ENCODE measurements at places on chromosomes 7 and 10. TPM values are rescaled to one million over a fixed set of nuclear protein-coding genes. Genes with fewer than 3 reads are reported as not detected.

- H3K4me3 ChIP-seq, result no peak overlapping the region
- H3K27me3 ChIP-seq, result no peaks in the 10 kb centered on the region
- no peaks in the 10 kb centered on the region for H3K4me1 ChIP-seq
- no peak for DNase-seq
- no peaks in the 10 kb centered on the region for H3K36me3 ChIP-seq
These were observed 165.2 kb upstream of the PPP2R2D start for GRCh38 chr10:131735577-131735976.

DNA sequence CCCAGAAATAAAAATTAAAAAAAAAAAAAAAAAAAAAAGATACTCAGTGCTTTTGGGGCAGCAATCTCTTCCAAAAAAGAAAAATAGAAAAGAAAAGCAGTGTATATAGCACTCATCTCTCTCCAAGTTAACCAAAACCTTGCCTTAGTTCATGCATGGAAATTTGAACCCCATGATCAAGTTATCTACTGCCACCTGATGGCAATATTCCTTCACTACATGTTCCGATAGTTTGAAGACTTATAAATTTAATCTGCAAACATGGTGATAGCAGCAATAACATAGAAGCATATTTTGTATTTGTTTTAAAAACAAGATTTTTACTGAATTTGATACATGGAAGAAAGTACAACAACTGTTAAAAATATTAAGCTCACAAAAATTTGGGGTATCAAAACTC is 48.6 kb upstream of the SLIT1 start:
- H3K27me3 ChIP-seq, result no peaks in the 10 kb centered on the region
- H3K4me3 ChIP-seq, result no peak overlapping the region
- H3K4me1 ChIP-seq, result no peaks in the 10 kb centered on the region
- no peak for DNase-seq

DNA sequence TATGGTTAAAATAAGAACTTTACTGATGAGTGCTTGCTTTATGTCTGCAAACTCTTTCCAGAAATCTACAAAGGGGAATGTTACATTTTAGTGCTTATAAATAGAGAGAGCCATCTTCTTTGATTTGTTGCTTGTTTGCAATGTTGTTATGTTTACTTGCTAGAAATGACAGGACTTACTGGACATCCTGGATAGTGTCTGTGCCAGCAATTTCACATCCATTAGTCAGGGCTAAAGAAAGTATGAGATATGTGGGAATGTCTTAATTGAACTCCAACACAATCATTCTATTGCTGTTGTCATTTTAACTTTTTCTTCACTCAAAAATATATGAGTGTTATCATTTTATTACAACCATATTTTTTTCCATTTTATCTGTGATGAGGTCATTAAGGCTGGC is 453.2 kb downstream of the TNS3 start:
- H3K36me3 ChIP-seq, result no peaks in the 10 kb centered on the region
- no peak for DNase-seq
- H3K27me3 ChIP-seq, result no peaks in the 10 kb centered on the region
- H3K27ac ChIP-seq, result no peak overlapping the region
- no peaks in the 10 kb centered on the region for H3K4me1 ChIP-seq

GRCh38 chr10:108060246-108060645 is 895.7 kb upstream of the SORCS1 start:
- H3K36me3 ChIP-seq, result no peaks in the 10 kb centered on the region
- no peak overlapping the region for H3K4me3 ChIP-seq
- no peak for DNase-seq
- no peaks in the 10 kb centered on the region for H3K4me1 ChIP-seq
- no peak overlapping the region for H3K27ac ChIP-seq

DNA sequence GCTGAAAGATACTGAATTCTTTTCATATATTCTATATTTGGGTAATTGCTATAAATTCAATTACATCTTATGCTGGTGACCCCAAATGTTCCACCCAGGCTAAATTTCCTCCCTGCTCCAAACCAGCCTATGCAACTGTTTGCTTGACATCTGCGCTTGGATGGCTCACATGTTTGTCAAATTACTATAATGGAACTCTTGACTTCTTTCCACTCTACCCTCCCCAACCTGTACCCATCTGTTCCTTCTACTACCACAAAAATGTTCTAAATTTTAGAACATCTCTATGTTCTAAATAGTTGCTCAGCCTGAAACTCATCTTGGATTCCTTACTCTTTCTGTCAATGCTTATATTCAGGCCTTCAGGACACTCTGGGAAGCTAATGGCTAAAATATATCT is 249.9 kb upstream of the SMIM30 start:
- H3K27ac ChIP-seq, result no peak overlapping the region
- DNase-seq, result no peak
- H3K4me1 ChIP-seq, result no peaks in the 10 kb centered on the region
- no peak overlapping the region for H3K4me3 ChIP-seq

GRCh38 chr7:43640679-43641078 is 57.8 kb downstream of the STK17A start:
- DNase-seq, result no peak
- no peaks in the 10 kb centered on the region for H3K27me3 ChIP-seq
- H3K27ac ChIP-seq, result peak overlapping the region; percentile 27
- no peak overlapping the region for H3K4me3 ChIP-seq
- no peaks in the 10 kb centered on the region for H3K36me3 ChIP-seq

GRCh38 chr10:84428711-84429110 is 100.3 kb downstream of the CCSER2 start:
- no peaks in the 10 kb centered on the region for H3K27me3 ChIP-seq
- no peak overlapping the region for H3K4me3 ChIP-seq

DNA sequence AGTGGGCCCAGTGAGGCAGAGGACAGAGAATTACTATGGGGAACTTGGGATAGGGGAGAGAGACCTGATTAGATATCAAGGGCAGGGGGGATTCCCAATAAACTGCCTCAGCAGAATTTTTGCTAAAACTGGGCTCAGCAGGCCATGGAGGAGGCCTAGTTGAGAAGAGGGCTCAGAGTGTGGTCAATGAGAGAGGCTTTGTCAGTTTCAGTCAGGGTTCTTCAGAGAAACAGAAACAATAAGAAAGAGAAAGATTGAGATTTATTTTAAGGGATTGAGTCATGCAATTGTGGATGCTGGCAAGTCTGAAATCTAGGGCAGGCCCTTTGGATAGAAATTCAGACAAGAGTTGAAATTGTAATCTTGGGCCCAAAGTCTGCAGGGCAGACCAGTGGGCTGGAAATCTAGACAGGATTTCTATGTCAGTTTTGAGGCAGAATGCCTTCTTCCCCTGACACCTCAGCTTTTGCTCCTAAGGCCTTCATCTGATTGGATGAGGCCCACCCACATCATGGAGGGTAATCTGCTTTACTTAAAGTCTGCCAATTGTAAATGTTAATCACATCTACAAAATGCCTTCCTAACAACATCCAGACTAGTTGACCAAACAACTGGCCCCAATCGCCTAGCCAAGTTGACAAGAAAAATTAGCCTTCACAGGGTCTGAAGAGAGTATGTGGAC is 33.5 kb upstream of the CCSER2 start:
- DNase-seq, result no peak
- no peak overlapping the region for H3K4me3 ChIP-seq
- no peaks in the 10 kb centered on the region for H3K36me3 ChIP-seq
- H3K4me1 ChIP-seq, result no peaks in the 10 kb centered on the region
- no peaks in the 10 kb centered on the region for H3K27me3 ChIP-seq

DNA sequence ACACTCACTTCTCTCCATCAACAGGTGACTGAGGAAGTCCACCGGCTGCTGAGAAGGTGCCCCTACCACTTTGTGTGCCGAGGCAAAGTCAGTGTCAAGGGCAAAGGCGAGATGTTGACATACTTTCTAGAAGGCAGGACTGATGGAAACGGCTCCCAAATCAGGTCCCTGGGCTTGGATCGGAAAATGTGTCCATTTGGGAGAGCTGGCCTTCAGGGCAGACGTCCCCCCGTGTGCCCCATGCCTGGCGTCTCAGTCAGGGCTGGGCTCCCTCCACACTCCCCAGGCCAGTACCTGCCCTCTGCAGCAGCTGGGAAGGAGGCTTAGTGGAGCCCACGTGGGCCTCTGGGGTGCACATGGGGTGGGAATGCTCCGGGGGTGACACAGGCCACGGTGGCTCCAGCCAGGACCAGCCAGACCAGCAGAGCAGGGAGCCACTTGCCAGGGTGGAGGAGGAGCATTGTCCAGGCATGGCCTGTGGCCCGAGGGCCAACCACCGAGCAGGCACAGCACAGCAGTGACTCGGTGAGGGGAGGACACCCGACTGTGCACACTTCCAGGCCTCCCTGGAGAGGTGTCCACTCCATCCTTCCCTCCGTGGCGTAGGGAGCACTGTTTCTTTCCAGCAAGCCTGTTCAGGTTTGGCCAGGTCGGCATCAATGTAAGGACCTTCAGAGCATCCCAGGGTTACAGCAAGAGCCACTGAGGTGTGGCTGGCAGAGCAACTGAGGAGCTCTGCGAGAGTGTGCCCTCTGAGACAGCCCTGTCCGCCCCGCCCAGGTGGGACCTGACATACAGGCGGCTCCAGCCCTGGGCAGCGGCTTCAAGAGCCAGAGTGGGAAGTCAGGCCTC is 139.7 kb downstream of the ADCY1 start:
- H3K4me1 ChIP-seq, result no peaks in the 10 kb centered on the region
- DNase-seq, result peak; percentile 90
- H3K27me3 ChIP-seq, result no peaks in the 10 kb centered on the region
- H3K36me3 ChIP-seq, result no peaks in the 10 kb centered on the region
- H3K27ac ChIP-seq, result no peak overlapping the region

DNA sequence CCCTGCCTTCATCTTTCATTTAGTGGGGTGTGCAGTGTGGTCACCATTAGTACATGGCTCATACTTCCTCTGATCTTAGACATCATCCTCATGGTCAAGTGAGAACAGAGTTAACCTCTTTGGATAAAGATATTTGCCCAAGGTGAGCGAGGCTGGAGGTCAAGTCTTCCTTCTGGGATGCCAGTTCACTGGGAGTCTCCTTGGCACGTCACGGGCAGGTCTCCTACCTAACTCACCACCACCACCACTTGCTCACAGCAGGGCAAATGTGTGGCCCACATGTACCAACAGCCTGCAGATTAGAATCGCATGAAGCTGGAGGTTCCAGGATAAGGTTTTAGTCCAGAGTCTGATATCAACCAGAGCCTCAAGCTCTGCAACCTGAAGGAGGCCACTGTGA is 164.6 kb downstream of the USP6NL start:
- H3K27ac ChIP-seq, result no peak overlapping the region
- H3K36me3 ChIP-seq, result no peaks in the 10 kb centered on the region
- no peaks in the 10 kb centered on the region for H3K27me3 ChIP-seq
- DNase-seq, result no peak

DNA sequence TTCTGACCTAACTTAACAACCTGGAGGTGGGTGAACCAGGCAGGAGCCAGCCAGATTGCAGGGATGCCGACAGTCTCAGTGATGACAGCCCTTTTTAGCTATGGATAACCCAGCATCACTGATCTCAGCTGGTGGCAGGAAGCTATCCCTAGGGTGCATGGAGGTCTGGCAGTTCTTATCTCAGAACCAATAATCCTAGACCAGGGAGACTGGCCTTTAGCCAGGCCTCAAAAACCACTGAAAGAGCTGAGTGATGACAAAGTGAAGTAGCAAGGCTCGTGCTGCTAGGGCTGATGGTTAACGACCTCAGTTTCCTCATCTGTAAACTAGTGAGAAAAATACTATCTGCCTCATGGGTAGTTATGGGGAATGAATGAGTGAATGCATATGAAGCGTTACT is 112.5 kb downstream of the RALA start:
- no peak overlapping the region for H3K27ac ChIP-seq
- H3K4me3 ChIP-seq, result no peak overlapping the region
- no peaks in the 10 kb centered on the region for H3K27me3 ChIP-seq

DNA sequence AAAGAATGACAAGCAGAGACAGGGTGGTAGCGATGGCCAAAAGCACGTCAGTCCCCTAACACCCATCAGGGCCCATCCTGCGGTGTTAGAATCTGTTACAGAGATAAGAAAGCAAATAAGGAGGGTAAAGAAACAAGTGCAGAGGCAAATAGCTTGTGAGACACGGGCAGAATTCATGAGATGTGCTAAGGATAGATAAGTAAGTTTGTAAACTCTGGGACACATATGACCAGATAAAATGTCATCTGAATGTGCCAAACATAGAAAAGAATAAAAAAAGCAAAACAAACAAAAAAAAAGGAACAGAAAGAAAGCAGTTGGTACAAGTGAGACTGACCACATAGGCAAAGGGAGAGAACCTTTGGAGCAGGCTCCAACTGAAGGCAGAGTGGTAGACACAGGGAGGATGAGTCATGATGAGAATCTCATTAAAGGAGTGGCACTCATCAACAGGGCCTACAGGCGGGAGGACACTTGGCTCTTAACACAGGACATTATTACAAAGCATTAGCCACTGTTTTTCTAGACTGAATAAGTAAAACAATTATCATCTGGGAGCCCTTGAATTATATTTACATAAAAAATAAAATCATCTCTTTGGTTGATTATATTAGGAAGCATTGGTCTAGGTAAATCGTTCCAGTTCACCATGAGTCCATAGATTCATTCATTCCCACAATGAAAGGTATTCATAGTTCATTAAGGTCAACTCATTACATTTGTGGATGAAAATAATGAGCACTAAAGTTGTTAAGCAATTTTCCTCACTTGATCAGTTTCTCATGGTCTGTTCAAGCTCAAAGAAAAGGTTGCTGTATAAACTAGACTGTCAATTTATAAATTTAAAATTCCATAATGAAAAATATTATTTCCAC is 21.5 kb upstream of the EPHB6 start:
- H3K36me3 ChIP-seq, result no peaks in the 10 kb centered on the region
- no peaks in the 10 kb centered on the region for H3K4me1 ChIP-seq
- no peak overlapping the region for H3K27ac ChIP-seq
- no peak for DNase-seq
- no peaks in the 10 kb centered on the region for H3K27me3 ChIP-seq
- H3K4me3 ChIP-seq, result no peak overlapping the region

GRCh38 chr7:3192669-3193068 is 108.4 kb upstream of the SDK1 start:
- no peaks in the 10 kb centered on the region for H3K4me1 ChIP-seq
- no peaks in the 10 kb centered on the region for H3K36me3 ChIP-seq
- no peaks in the 10 kb centered on the region for H3K27me3 ChIP-seq

DNA sequence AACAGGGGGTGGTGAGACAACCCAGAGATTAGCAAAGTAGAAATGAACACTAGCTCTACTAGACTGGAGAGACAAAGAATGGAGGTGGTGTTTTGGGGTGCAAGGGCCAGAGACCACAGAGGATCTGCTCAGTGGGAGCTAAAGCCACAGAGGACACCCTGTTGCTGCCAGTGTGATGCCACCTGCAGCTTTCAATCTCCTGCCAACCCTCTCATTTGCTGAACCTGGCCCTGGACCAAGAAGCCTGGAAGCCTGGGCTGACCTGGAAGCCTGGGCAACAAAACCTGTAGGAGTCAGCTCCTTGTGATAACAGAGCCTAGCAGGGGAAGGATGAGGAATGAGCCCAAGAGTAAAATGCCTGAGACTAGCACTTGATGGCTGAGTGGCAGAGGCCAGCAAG is 81.1 kb upstream of the ADO start:
- no peak overlapping the region for H3K4me3 ChIP-seq
- no peak overlapping the region for H3K27ac ChIP-seq
- H3K36me3 ChIP-seq, result no peaks in the 10 kb centered on the region
- no peaks in the 10 kb centered on the region for H3K4me1 ChIP-seq
- no peaks in the 10 kb centered on the region for H3K27me3 ChIP-seq

- no peak overlapping the region for H3K27ac ChIP-seq
- H3K27me3 ChIP-seq, result no peaks in the 10 kb centered on the region
- H3K4me1 ChIP-seq, result no peaks in the 10 kb centered on the region
- no peak overlapping the region for H3K4me3 ChIP-seq
These were observed 140.9 kb downstream of the HGF start for GRCh38 chr7:81628951-81629350.

FAM131B gene
- total RNA-seq, result 1.5 TPM

ZNF680 gene
- 22.1 TPM for total RNA-seq

ZNF488 gene
- not detected for total RNA-seq

OPN4 gene
- total RNA-seq, result not detected

TUBB8 gene
- total RNA-seq, result not detected

PTF1A gene
- total RNA-seq, result not detected
